CD4-positive, alpha-beta T cell treated with Interleukin-4 for 4 hours (primary cell): ENCODE measurements at places on chromosomes 1 and 21.

GRCh38 chr1:176494436-176494835, 31.5 kb downstream of the PAPPA2 start:
- DNase-seq = no peak

DNA sequence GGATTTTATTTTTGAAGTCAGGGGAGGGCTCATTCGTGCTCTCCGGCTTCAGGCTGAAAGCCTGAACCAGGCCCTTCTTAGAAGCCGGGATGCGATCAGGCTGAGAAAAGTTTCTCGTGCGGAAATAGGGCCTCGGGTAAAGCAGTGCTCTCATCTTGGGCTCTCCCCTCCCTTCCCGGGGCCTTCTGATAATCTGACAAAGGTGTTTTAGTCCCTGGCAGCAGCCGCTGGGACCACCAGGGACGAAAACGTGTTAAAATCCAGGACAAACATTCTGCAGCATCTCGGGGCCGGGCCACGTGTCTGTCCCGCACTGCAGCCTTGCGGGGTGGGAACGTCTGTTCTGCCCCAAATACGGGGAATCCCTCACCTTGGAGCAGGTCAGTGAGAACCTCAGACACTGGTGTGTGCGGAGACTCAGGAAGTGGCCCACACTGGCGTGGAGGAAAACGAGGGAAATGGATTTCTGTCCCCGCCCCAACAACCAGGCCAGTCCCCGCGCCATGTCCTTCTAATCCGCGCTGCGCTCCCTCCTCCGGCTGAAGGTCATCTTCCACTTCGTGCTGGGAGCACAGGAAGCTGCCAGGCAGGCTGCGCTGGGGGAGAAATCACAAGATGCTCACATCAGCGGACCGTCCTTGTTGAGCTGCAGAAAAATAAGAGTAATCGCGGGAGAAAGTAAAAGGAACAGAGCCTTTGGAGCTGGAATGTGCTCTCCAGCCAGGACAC, 16.6 kb upstream of the AJAP1 start:
- no peak for DNase-seq

DNA sequence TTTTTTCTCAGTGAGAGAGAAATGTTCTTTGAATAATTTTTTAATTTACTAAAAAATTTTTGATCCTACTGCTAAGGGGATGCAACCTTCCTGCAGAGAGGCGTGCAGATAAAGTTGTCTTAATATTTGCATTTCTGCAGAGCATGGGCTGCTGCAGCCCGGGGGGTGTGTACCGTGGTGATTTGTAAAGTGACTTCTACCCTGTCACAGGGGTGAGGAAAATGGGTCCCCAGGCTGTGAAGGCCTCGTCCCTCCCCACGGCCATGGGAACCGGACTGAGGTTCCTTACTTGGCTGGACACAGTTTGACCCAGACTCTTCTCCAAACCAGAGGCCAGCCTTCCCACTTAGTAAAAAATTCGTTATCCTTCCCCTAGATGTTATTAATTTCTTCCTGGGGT, 9.5 kb upstream of the C1orf174 start:
- DNase-seq = no peak

DNA sequence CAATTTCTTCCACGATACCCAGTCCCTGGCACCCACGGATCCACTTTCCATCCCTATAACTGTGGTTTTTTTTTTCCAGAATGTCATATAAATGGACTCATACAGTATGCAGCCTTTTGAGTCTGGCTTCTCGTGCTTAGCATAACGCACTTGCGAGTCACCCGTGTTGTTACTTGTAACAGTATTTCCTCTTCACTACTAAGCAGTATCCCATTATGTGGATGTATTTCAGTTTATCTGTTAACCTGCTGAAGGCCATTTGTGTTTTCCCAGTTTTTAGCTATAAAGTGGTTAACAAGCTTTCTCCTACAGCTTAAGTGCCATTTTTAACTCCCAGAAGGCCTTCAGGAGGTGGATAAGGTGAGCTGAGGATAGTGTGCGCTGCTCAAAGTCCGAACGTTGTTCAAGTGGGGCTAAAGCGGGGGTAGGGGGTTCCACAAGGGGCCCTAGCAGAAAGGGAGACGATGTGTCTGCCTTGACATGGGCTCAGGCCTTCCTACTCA, 829 bp downstream of the ADAR start:
- peak; percentile 6 for DNase-seq

GRCh38 chr1:162663086-162663485, 30.8 kb downstream of the DDR2 start:
- no peak for DNase-seq

- DNase-seq = no peak
These were observed 127.4 kb upstream of the DEPDC1 start for GRCh38 chr1:68624233-68624632.

GRCh38 chr1:6476483-6476882, 10.5 kb upstream of the TNFRSF25 start:
- no peak for DNase-seq

GRCh38 chr1:238562341-238562740, 671.6 kb upstream of the ZP4 start:
- DNase-seq = no peak

DNA sequence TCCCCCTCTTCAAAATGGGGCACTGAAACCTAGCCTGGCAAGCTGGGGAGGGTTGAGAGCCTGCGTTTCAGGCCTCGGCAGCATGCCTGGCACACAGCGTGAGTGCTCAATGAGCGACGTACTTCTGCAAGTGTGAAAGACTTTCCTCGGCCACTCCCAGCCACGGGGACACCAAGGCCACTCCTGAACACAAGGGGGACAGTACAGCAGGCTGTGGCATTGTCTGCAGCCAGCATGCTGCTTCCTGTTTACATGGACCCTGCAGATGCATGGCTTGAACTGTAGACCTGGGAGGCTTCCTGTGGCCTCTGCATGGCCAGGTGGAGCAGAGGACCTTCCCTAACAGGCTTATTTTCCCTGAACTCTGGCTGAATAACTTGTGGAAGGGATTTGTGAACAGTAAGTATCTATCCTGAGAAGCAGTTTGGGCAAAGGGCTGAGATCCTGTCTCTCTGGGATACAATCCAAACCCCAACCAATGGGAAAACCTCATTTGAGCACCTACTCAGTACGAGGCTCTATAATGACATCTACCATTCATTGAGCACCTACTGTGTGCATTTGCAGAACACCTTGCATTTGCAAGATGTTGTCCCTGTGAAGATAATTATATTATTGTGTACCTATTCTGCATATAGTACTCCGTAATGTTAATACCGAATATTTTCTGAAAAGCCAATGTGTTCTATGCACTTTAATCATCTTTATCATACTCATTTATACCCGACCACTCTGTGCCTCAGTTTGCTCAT, 9.9 kb upstream of the HSPG2 start:
- DNase-seq = no peak

- DNase-seq = no peak
These were observed 74.7 kb downstream of the NTPCR start for GRCh38 chr1:233025157-233025556.

DNA sequence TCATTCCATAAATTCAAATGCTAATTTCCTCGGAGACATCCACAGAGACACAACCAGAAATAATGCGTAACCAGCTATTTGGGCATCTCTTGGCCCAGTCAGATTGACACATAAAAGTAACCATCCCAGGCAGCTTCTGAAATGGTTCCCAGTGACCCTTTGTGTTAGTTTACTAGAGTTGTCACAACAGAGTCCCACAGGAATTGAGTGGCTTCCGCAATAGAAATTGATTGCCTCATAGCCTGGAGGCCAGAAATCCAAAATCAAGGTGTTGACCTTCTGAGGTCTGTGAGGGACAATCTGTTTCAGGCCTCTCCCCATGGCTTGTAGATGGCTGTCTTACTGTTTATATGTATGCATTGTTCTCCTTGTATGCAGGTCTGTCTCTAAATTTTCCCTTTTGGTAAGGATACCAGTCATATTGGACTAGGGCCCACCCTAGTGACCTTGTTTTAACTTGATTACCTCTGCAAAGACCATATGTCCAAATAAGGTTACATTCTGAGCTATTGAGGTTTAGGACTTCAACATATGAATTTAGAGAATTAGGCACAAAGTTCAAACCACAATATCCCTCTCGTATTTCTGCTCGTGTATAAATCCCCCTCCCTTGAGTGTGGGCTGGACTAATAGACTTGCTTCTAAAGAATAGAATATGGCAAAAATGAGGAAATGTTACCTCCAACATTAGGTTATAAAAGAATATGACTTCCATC, 78.2 kb upstream of the FGGY start:
- no peak for DNase-seq

GRCh38 chr21:20108016-20108415, 890.2 kb upstream of the NCAM2 start:
- no peak for DNase-seq

DNA sequence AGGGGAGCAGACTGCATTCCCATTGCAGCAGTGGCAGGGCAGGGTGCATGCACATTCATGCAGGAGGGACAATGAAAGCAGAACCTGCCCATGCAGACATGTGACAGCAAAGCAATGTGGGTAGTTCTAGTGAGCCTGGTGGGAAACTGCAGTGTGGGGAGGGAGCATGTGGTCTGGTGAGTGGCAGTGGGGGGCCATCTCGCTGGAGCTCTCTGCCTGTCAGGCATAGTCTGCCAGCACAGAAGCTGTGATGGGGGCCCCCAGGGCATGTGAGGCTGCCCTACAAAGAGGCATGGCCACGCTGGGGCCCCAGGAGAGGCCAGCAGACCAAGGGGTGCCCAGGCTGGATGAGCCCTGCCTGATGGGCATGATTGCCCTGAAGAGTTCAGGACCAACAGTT, 579.7 kb downstream of the PTPRC start:
- DNase-seq = no peak

DNA sequence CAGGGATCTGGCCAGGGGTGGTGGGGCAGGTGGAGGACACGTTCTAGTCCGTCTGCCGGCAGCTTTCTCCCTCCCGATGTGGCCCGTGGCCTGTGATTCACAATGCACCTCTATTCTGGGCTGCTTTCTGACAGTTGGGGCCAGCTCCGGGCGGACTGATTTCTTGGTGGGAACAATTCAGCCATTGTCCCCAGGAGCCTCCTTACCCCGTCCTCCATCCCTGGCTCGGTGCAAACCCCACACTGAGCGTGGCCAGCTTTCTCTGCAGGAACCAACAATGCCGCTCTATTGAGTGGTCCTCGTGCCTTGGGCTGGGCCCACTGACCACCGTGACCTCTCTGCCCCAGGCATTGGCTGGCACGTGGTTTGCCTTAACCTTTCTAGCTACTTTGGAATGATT, 29.7 kb downstream of the PADI2 start:
- DNase-seq = no peak

- DNase-seq = no peak
These were observed 88.9 kb upstream of the WLS start for GRCh38 chr1:68321084-68321685.

GRCh38 chr21:37677006-37677405, 239.3 kb downstream of the KCNJ6 start:
- DNase-seq = no peak

- DNase-seq = no peak
These were observed 69.0 kb downstream of the PGBD5 start for GRCh38 chr1:230356869-230357794.
